ENCODE measurements at places on chromosomes 13 and 19. TPM values are rescaled to one million over a fixed set of nuclear protein-coding genes. Genes with fewer than 3 reads are reported as not detected.

GRCh38 chr13:65940720-65941119, 1289.4 kb downstream of the PCDH9 start:
- DNase-seq, result no peak

The ZNF296 gene
- 1.3 TPM for total RNA-seq

DNA sequence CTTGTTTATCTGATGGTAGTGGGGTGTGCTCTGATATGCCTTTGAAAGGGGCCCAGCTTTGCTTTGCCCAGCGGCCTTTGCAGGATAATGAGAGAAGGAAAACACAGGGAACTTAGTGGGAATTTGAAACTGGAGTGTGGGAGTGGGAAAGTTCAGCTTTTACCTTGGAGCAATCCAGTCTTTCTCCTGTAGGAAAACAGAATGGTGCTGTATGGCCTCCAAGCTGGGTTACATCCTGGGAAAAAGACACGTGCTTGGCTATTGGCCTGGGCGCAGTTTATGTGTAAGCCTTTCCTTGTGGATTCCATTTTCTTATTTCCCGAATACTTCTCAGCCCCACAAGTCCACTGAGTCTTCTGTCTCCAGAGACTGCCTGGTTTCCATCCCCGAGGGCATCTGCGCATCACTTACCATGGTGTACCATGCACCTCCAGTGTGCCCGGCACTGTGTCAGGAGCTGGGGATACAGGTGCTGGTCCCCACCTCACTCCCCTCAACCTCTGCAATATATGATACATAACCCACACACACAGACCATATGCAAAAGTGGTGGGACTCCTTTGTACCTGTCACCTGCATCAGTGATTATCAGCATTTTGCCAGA, 31.5 kb downstream of the ACTN4 start:
- DNase-seq, result no peak

DNA sequence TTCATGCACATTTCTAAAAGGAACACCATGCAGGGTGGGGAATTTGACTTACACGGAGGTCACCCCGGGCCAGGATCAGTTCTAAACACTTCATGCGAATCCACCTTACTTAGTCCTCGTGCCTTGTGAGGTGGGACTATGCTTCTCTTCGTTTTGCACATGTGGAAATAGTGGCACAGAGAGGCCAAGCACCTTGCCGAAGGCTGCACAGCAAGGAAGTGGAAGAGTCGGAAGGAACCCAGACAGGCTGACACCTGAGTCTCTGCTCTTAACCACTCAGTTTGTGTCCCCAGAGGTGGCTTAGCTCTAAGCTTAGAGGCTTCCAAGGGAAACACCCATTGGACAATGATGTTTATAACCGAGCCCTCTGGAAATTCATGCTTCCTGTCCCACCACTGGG, 150.1 kb downstream of the CACNA1A start:
- no peak for DNase-seq

The SCAMP4 gene
- total RNA-seq, result 52.2 TPM

- no peak for DNase-seq
Observed at GRCh38 chr13:92838786-92839185, 387.8 kb upstream of the GPC6 start.

DNA sequence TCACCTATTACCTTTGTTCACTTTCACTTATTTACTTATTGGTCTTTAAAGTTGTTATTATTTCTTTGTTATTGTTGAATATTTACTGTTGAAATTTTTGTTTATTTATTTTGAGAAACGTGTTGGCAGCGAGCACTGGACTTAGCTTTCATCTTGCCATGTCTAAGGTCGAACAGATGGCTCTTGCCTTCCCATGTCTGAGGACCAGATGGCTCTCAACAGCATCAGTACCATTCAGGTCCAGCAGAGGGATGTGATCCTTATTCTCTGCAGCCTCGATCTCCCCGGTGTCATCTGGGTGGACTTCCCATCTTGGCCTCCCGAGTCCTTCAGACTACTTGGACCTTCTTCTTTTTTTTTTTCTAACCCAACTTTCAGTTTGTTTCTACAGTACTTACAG, 1437.6 kb downstream of the UQCRFS1 start:
- no peak for DNase-seq

The PLEKHG2 gene
- total RNA-seq, result 16.5 TPM

The HCST gene
- total RNA-seq, result 17.4 TPM

DNA sequence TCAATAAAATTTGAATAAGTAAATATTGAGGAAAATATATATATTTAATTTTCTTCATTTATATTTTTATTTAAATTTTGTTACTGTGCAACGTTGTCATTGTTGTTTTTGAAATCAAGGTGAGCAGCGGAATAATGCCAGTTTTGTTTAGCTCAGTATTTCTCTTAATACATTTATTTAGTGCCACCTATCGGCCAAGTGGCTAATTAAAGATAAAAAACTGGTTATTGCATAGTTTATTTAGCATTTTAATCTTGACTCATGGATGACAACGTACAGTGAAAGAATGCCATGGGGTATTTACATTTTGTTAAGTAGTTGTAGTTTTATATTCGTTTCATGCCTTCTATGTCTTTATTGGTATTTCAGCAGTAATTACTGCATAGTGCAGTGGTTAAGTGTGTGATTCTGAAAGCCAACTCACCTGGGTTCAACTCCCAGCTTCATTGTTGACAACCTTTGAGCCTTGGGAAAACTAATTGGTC, 265.9 kb downstream of the MYO16 start:
- no peak for DNase-seq

The PSG7 gene
- not detected for total RNA-seq

DNA sequence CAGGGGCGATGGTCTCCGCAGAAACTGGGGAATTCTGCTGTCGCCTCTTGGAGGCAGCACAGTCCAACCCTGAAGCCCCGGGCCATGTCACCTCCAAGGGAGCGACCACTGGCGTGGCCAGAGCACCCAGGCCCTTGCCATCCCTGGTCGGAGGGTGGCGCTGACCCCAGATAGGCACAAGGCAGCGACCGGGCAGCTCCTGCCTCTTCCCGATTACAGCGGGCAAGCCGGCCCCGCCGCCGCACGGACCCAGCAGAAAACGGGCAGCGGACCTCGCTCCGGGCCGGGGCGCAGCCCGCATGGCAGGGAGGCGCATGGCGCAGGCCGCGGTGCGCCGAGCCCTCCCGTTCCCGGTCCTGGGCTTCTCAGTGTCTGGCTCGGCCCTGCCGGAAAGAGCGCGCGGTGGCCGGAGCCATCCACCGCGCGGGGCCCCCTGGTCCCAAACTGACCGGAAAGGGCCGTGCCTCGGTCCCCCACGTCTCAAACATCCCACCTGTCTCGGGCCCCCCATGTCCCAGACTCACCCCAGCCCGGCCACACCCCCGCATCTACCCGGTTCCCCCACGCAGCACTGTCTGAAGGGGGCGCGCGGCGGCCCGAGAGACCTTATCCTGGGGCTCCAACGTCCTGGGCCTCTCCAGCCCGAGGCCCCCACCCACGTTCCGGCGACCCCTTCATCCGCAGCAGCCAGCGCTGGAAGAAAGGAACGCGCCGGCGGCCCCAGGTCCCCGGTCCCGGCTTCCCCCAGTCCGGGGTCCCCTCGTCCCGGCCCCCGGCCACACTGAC, 727 bp downstream of the CERS1 start:
- peak; percentile 64 for DNase-seq

GRCh38 chr13:41827507-41828213, 133.2 kb downstream of the VWA8 start:
- peak; percentile 78 for DNase-seq

The FLT1 gene
- total RNA-seq, result 24.1 TPM

DNA sequence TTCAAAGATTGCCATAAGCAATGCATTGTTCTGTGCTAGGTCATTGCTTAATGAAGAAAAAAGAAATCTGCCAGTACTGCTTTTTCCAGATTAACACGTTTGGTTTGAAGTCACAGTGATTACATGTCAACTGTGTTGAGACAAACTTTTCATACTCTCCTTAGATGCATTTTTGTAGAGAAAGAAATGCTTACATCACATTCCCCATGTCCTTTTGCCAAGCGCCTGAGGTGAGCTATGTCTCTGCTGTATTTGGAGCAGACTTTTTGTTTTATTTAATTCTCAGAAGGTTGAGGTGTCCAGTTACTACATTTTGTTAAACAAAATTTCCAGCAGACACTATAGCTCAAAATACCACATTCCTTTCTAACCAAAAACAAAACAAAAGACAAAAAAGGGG, 16.2 kb downstream of the LACC1 start:
- DNase-seq, result no peak

The HSD17B14 gene
- total RNA-seq, result 63.0 TPM

DNA sequence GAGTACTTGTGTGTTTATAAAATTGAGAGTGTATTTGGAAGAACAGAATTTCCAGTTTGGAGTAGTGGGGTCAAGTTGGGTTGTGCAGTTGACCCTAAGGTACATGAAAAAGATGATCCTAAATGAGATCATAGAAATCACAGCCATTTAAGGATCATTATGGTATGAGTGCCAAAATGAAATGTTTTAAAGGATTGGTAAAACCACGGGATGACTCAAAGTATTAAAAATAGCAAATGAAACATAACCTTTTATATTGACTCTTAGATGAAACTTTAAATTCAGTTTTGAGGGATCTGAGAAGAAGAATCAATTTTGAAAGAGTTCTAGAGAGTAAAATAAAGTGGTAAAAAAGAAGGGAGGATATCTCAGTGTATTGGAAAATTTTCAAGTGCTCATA, 773.8 kb downstream of the GPC5 start:
- DNase-seq, result no peak

DNA sequence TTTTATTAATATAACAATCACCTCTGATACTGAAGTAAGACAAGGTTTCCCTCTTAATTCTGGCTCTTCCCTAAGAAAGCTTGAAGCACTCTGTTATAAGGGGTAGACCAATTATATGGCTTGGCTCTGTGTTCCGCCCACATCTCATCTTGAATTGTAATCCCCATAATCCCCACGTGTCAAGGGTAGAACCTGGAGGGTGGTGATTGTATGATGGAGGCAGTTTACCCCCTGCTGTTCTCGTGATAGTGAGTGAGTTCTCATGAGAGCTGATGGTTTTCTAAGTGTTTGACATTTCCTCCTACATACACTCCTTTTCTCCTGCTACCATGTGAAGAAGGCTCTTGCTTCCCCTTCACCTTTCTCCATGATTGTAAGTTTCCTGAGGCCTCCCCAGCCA, 363.8 kb upstream of the PCDH20 start:
- DNase-seq, result no peak

- DNase-seq, result no peak
Observed at GRCh38 chr13:96925916-96926628, 68.2 kb downstream of the OXGR1 start.

GRCh38 chr13:50766013-50766412, 77.5 kb downstream of the DLEU7 start:
- DNase-seq, result no peak

GRCh38 chr13:108426893-108427292, 157.4 kb downstream of the TNFSF13B start:
- DNase-seq, result no peak

GRCh38 chr19:18790566-18791314, at the start of gene COMP:
Gene COMP, minus strand, starts transcription at chr19:18791305. Its CDS starts 36 bp downstream, at chr19:18791269.
- no peak for DNase-seq

The TEAD2 gene
- 5.4 TPM for total RNA-seq

DNA sequence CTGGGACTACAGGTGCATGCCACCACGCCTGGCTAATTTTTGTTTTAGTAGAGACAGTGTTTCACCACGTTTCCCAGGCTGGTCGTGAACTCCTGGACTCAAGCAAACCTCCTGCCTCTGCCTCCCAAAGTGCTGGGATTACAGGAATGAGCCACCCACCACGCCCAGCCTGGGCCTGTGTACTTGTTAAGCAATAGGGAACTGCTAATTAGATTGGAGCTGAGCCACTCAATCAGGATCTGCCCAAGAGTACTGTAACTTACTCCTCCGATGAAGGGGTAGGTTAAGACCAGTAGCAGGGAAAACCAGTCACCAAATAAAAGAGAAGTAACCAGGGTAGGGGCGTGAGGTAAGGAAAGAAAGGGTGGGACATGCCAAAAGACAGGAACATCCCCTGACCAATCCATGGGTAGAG, 2.3 kb downstream of the DDX39A start:
- no peak for DNase-seq

The LGALS13 gene
- not detected for total RNA-seq

DNA sequence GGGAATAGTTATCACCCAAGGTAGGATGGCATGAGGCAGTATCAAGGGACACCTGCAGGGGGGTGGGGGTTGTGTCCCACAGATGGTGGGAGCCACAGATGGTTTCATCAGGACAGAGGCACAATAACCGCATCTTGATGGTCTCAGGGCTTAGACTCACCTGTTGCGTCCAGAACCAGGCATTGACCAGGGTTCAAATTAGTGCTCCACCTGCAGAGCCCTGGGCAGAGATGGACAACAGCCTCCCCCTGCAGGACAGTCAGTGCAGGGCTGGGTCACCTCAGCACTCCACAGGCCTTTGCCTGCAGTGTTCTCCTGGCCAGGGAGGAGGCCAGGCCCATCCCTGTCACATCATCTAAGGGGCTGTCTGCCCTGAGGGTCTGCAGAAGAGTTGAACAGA, 14.5 kb upstream of the CEACAM1 start:
- DNase-seq, result no peak

The TNNI3 gene
- not detected for total RNA-seq

GRCh38 chr19:5153601-5154128, 184.8 kb downstream of the KDM4B start:
- DNase-seq, result no peak

The COX6B2 gene
- total RNA-seq, result not detected

DNA sequence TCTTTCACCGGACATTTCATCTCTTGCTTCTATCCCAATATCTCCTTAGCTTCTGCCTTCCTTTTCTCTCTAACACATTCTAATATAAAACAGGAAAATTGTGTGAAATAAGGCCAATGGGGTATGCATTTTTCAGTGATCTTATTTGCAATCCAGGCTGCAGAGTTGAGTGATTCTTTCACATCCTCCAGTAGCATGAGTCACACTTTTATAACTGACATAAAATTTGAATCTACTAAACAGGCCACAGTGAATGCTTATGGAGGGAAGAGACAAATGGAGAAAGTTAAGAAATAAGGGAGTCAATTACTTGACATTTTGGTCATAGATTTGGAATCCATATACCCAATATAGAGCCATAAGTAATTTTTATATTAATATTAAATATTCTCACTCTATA, 1037.0 kb upstream of the SPRY2 start:
- DNase-seq, result no peak

- DNase-seq, result no peak
Observed at GRCh38 chr13:24242100-24242499, 67.3 kb upstream of the C1QTNF9 start.

GRCh38 chr19:40165362-40165937, 25.8 kb upstream of the MAP3K10 start:
- peak; percentile 54 for DNase-seq

The POSTN gene
- 8.9 TPM for total RNA-seq

- DNase-seq, result no peak
Observed at GRCh38 chr19:1489463-1490310, 463 bp downstream of the PCSK4 start.

The PSPC1 gene
- 36.9 TPM for total RNA-seq

DNA sequence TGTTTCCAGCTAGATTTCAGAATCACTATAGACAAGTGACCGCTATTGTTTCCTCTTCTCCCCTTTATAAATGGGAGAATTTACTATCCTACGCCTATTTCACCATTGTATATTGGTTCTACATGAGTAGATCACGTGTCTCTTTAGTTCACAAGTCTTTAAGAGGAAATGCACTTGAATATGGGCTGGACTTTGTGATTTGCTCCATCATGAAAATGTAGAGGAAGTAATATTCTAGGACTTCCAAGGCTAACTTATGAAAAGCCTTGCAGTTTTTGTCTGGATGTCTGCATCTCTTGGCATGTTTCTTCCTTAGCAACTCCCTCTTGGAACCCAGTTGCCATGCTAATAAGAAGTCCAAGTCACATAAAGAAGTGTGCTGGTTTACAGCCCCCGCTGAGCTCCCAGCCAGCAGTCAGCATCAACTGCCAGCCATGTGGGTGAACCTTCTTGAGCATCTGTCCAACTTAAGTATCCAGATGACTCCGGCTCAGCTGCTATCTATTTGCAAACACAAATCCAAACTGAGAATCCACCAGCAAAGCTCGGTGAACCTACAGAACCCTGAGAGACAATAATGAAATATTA, 4.8 kb upstream of the FBXL3 start:
- DNase-seq, result no peak

Data from adrenal gland (tissue), 19 donors.